ENCODE measurements at places on chromosomes 2 and 18.
A peak's percentile ranks its signal among the peaks of the same experiment; 100 is the strongest.

GRCh38 chr2:2291500-2292260 is 39.4 kb downstream of the MYT1L start:
- H3K4me1 ChIP-seq = no peaks in the 10 kb centered on the region
- DNase-seq = no peak
- H3K27ac ChIP-seq = no peak overlapping the region

GRCh38 chr2:102355526-102356380 is at the start of gene IL18R1:
IL18R1 (plus strand) TSS chr2:102355796; CDS start chr2:102362661, 6,865 bp downstream.
- peaks cover 18% of the 10 kb centered on the region for H3K36me3 ChIP-seq
- no peaks in the 10 kb centered on the region for H3K27me3 ChIP-seq
- H3K4me3 ChIP-seq = peak within 1 kb of the TSS; percentile 100
- peak within 1 kb of the TSS; percentile 97 for H3K27ac ChIP-seq

DNA sequence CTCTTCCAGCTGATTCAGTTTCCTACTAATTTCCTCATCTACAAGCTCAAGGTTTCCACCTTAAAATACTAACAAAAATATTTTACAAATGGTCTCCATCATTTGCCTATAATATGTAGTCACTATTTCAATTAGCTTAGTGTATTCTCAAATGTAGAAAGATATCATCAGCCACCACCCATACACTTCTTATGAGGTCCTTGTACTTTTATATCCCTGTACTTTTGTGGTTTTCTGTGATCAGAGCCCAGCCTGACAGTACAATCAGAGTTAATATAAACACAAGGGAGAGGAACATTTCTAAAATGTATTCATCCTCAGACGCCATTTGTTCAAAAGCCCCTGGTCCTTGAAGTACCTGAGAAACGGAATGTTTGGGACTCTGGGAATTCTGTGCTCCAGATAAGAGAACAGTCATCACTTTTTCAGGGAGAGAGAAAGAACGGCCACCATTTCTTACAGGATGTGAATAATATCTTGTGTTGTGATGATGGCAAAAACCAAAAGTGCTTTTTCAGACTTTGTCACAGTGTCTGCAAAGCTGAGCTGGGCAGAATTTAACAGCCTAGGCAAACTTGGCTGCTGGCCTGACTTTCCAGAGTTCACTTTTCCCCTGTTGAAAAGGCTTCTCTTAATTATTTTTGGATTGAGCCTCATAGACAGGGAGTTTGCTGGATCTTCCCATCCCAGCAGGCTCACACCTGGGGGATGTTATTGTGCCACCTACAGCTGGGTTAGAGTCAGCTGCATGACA is 361.7 kb upstream of the ACVR2A start:
- H3K27me3 ChIP-seq = peaks cover 16% of the 10 kb centered on the region
- no peaks in the 10 kb centered on the region for H3K36me3 ChIP-seq
- no peak for DNase-seq
- H3K27ac ChIP-seq = no peak overlapping the region
- H3K4me1 ChIP-seq = peaks cover 19% of the 10 kb centered on the region
- no peak overlapping the region for H3K4me3 ChIP-seq

GRCh38 chr18:36623681-36624190 is 205.1 kb downstream of the TPGS2 start:
- no peaks in the 10 kb centered on the region for H3K36me3 ChIP-seq
- DNase-seq = no peak
- H3K4me3 ChIP-seq = no peak overlapping the region
- no peaks in the 10 kb centered on the region for H3K4me1 ChIP-seq
- no peaks in the 10 kb centered on the region for H3K27me3 ChIP-seq

DNA sequence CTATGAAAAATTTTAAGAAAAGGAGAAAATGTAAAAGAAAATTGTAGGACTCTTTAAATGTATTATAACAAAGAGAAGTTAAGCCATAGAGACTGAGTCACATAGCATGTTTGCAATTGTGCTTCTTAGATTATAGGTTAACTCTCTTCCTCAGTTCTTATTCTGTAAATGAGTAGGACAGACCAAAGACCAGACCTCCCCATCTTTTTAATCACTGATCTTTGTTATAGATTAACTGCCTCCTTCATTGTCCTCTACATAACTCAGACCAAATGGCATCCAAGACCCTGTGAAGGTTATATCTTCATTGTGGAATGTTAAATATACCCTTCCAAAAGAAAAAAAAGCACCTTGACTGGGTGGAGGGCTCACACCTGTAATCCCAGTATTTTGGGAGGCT is 316.9 kb upstream of the LRRTM4 start:
- H3K27ac ChIP-seq = no peak overlapping the region
- no peaks in the 10 kb centered on the region for H3K36me3 ChIP-seq
- H3K4me1 ChIP-seq = no peaks in the 10 kb centered on the region
- no peak for DNase-seq
- no peak overlapping the region for H3K4me3 ChIP-seq

DNA sequence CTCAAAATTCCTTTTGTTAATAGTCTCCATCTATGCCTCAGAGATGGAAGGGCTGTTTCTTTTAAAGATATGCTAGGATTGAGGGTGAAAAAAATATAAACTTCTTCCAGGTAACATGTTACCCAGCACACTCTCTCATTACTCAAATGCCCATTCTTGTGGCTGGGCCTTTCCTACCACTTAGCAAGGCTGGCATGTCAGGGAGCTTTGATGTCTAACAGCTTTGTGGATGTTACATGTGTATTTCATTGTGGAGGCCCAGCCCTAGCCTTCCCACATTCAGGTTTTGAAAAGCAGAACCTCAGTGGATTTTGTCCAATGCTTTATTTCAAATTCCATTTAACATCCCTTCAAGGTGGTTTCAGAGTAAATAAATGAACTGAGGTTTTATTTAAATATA is 191.4 kb downstream of the EPHA4 start:
- H3K27ac ChIP-seq = no peak overlapping the region
- no peaks in the 10 kb centered on the region for H3K4me1 ChIP-seq
- peaks cover 2% of the 10 kb centered on the region for H3K27me3 ChIP-seq
- no peak overlapping the region for H3K4me3 ChIP-seq
- no peaks in the 10 kb centered on the region for H3K36me3 ChIP-seq

- H3K4me3 ChIP-seq = no peak overlapping the region
- H3K4me1 ChIP-seq = no peaks in the 10 kb centered on the region
- DNase-seq = no peak
Measured at GRCh38 chr2:179715196-179715595, 146.2 kb downstream of the ZNF385B start.

- H3K4me1 ChIP-seq = no peaks in the 10 kb centered on the region
- no peak overlapping the region for H3K4me3 ChIP-seq
Measured at GRCh38 chr2:225272173-225272572, 127.3 kb upstream of the NYAP2 start.

DNA sequence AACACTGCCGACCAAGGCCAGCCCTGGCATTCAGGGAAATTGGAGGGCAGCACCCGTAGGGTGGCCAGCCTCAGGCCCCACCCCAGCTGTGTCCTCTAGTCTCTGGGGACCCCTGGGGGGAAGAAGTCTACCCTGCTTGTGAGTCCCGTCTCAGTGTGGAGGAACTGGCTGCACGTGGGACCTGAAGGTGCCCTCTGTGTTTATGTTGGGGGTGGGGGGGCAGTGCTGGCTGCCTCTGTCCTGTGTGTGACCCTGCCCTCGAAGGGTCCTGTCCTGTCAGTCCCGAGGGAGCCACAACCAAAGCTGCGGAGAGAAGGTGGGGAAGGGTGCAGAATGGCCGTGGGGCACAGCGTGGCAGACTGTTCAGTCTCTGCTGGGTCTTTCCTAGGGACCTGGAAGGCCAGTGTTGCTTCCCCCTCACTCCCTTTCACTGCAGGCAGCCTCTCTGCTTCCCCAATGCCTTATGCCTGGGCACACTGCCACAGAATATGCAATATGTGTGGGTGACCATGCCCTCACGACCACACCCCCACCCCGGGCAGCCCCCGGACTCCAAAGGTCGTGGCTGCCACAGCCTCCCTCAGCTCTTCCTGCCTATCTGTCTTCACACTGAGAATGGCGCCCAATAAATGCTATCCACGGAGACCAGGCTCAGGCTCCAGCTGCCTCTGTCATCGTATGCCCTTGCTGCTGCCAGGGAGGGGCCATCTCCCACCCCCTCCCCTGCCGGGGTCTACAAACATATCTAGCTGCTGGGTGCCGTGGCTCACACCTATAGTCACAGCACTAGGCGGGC is 33.3 kb upstream of the SLC35F6 start:
- no peak overlapping the region for H3K27ac ChIP-seq
- H3K36me3 ChIP-seq = no peaks in the 10 kb centered on the region
- DNase-seq = no peak
- H3K4me1 ChIP-seq = no peaks in the 10 kb centered on the region

DNA sequence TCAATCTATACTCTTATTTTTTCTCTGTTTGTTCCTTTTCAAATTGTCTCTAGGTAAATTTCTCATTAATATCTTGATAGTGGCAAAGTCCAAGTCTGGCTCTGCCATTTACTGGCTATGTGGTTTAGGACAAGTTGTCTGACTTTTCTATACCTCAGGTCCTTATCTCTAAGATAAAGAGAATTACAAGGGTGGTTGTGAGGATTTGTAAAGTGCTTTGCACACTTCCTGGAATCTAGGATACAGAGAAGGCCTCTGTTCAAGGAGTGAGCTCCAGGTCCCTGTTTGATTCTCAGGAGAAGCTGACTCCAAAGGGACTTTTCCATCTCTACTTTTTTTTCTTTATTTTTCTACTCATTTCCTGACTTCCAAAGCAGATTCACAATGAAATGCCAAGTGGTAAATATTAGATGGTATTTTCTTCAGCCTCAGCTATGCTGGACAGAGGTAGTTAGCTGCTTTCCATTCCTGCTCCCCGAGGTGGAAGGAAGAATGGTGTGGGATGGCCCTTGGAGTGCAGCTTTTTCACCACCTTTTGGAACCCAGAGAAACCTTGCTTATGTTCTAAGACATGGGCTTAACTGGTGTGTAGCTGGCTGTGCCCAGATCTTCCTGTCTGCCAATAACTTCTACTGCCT is 90.5 kb downstream of the GALNT1 start:
- H3K36me3 ChIP-seq = peaks cover 10% of the 10 kb centered on the region
- no peak overlapping the region for H3K27ac ChIP-seq

DNA sequence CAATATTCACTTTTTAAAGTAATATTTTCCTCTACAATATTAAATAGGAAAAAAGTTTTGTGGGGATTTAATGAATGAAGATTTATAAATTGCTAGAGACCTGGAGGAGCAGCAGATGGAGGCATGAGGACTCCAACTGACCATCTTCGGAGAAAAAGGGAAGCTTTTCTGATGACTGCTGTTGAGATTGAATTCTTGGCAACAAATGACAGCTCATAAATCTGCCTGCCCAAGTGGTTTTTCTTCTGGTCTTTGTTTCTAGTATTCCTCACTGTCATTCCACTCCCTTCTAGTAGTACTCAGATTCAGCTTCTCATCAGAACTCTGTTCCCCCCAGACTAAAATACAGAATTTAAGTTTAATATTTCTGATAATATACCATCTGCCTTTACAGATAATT is 157.0 kb downstream of the EML6 start:
- no peak for DNase-seq
- H3K36me3 ChIP-seq = no peaks in the 10 kb centered on the region
- H3K4me1 ChIP-seq = no peaks in the 10 kb centered on the region
- H3K27ac ChIP-seq = no peak overlapping the region

- H3K27me3 ChIP-seq = peaks cover 27% of the 10 kb centered on the region
- no peak overlapping the region for H3K27ac ChIP-seq
- DNase-seq = no peak
- H3K4me1 ChIP-seq = no peaks in the 10 kb centered on the region
Measured at GRCh38 chr2:231016566-231017230, 20.6 kb upstream of the C2orf72 start.

DNA sequence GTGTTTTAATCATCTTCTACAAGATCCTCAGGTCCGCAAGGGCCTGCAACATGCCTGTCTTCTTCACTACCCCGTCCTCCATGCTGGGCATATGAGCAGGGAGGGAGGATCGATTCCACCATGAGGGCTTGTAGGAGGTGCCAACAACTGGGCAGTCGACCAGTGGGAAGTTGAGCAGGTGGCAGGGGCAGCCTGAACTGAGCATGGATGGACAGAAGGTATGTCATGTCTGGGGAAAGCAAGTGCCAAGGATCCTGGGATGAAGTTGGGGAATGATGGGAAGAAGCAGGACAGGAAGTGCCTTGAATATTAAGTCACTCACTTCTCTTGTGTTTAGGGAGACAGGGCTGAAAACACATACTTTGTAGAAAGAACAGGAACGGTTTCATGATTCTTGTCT is 44.7 kb downstream of the CTIF start:
- peaks cover 1% of the 10 kb centered on the region for H3K27me3 ChIP-seq
- no peaks in the 10 kb centered on the region for H3K4me1 ChIP-seq
- DNase-seq = no peak
- no peaks in the 10 kb centered on the region for H3K36me3 ChIP-seq
- no peak overlapping the region for H3K27ac ChIP-seq

GRCh38 chr18:8721094-8721669 is 15.8 kb downstream of the MTCL1 start:
- peaks cover 13% of the 10 kb centered on the region for H3K27me3 ChIP-seq
- no peak overlapping the region for H3K27ac ChIP-seq
- no peaks in the 10 kb centered on the region for H3K36me3 ChIP-seq
- H3K4me1 ChIP-seq = no peaks in the 10 kb centered on the region
- H3K4me3 ChIP-seq = no peak overlapping the region

- peaks cover 4% of the 10 kb centered on the region for H3K36me3 ChIP-seq
- no peaks in the 10 kb centered on the region for H3K4me1 ChIP-seq
- peaks cover 3% of the 10 kb centered on the region for H3K27me3 ChIP-seq
- no peak overlapping the region for H3K27ac ChIP-seq
- DNase-seq = no peak
Measured at GRCh38 chr2:45382744-45383143, 228.3 kb downstream of the SRBD1 start.

DNA sequence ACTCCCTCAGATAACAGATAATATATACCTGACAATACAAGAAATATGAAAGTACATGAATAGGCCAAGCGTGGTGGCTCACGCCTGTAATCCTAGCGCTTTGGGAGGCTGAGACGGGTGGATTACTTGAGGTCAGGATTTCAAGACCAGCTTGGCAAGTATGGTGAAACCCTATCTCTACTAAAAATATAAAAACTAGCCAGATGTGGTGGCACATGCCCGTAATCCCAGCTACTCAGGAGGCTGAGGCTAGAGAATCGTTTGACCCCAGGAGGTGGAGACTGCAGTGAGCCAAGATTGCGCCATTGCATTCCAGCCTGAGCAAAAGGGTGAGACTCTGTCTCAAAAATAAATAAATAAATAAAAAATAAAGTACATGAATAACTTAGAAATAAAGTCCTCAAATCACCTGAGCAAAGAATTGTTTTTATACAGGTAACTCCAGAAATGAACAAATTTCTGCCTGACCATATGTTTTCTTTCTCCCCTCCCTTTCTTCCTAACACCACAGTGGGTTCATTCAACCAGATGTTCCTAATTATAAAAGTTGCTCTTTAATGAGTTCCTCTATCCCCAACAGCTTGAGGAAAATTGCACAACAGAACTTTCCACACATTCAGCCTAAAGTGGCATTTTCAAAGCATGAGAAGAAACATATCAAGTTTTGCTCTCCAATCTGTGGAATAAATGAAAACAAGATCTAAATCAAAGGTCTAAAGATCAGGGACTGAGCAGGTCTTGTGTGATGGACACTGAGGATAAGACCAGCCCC is 33.6 kb upstream of the AP1S3 start:
- H3K27me3 ChIP-seq = no peaks in the 10 kb centered on the region
- no peak for DNase-seq
- peaks cover 39% of the 10 kb centered on the region for H3K36me3 ChIP-seq
- H3K4me3 ChIP-seq = no peak overlapping the region

- H3K4me1 ChIP-seq = peaks cover 18% of the 10 kb centered on the region
- no peak overlapping the region for H3K27ac ChIP-seq
- DNase-seq = peak; percentile 57
- H3K36me3 ChIP-seq = no peaks in the 10 kb centered on the region
Measured at GRCh38 chr2:27715318-27716210, 51.9 kb downstream of the SLC4A1AP start.

GRCh38 chr2:239736358-239737143 is 288.6 kb downstream of the NDUFA10 start:
- H3K36me3 ChIP-seq = no peaks in the 10 kb centered on the region
- H3K27ac ChIP-seq = no peak overlapping the region
- H3K4me3 ChIP-seq = no peak overlapping the region
- H3K4me1 ChIP-seq = no peaks in the 10 kb centered on the region
